ENCODE measurements at places on chromosomes 3 and 15. TPM values are rescaled to one million over a fixed set of nuclear protein-coding genes. Genes with fewer than 3 reads are reported as not detected.

GRCh38 chr15:48930735-48931134, 33.0 kb downstream of the SHC4 start:
- DNase-seq: no peak

- no peak for DNase-seq
Observed at GRCh38 chr15:57403566-57404325, 27.4 kb downstream of the CGNL1 start.

DNA sequence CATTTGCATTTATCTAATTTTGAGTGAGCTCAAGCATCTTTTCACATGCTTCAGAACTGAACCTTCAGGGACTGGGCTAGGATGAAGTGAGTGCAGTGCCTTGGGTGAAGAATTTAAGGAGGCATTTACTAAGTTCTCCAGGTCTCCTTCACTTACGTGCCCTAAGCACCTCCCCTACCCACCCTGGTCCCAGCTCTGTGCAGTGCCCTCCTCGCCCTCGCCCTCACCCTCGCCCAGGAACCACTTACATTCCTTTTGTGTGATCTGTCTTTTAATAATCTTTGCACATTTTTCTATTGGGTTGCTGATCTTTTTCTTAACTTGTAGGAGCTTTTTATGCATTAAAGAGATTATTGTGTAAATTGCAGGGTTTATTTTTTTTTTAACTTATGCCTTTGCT, 322.6 kb downstream of the THSD4 start:
- DNase-seq: no peak

DNA sequence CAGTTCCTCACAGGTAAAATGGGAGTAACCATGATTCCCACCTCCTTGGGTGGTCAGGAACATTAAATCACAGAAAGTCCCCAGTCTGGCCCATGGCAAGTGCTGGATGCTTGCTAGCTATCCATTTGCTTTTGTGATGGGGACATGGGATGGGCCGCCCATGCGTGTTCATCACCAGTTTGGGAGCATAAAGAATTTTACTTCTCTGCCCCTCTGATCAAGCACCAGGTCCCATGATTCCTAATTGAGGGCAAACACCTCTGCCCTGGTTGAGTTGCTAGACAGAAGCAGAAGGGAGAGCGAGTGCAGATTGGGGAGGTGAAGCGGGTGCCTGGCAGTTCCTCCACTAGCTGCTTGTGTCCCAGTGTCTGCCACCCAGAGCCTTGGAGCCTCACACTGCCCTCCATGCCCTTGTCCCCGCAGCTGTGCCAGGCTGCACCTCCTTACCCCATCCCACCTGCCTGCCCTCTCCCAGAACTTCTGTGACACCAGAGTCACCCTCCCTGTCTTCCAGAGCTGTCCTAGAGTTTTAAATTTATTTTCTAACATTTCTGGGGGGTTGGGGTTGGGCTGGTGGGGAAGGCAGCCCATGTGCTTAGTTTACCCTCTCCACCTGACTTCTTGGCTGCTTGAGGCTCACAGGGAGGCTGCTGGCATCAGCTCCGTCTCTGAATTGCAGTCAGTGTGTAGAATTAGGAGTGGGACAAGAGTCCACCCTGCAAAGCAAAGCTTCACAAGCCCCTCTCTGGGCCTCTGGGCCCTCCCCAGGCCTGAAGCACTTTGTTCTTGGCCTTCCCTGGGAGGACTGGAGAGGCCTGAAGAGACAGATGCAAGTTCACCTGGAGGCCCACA, 18.4 kb downstream of the CFAP100 start:
- DNase-seq: no peak

- no peak for DNase-seq
Observed at GRCh38 chr3:116188231-116188785, 257.0 kb downstream of the LSAMP start.

DNA sequence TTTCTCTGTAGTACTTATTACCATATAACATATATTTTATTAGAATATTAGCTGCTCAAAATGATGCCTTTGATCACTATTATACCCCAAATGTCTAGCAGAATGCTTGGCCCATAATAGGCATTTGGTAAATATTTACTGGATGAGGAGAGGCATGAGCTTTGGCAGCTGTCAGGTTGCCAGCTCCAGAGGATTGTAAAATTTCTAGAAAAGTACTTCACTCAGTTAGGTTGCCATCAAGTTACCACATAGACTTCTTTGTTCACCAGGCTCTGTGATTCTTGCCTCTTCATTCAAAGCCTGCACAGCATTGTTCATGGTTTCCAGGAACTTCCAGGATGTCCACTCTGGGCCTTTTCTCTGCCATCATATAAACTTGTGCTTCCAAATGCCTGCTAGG, 582.8 kb downstream of the PDCD6IP start:
- no peak for DNase-seq

DNA sequence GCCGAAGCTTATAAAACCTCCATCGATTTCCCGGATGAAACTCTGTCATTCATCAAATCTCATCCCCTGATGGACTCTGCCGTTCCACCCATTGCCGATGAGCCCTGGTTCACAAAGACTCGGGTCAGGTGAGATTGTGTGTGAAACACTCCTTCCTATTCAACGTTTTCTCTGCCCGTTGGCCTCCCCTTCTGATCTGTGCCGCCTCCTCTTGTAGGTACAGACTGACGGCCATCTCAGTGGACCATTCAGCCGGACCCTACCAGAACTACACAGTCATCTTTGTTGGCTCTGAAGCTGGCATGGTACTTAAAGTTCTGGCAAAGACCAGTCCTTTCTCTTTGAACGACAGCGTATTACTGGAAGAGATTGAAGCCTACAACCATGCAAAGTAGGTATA, 47.4 kb downstream of the SEMA6D start:
- no peak for DNase-seq

GRCh38 chr15:78438619-78439285, 736 bp downstream of the IREB2 start:
- no peak for DNase-seq

- no peak for DNase-seq
Observed at GRCh38 chr3:45081506-45082141, 55.5 kb downstream of the CLEC3B start.

- no peak for DNase-seq
Observed at GRCh38 chr3:77137559-77137958, 97.7 kb downstream of the ROBO2 start.

DNA sequence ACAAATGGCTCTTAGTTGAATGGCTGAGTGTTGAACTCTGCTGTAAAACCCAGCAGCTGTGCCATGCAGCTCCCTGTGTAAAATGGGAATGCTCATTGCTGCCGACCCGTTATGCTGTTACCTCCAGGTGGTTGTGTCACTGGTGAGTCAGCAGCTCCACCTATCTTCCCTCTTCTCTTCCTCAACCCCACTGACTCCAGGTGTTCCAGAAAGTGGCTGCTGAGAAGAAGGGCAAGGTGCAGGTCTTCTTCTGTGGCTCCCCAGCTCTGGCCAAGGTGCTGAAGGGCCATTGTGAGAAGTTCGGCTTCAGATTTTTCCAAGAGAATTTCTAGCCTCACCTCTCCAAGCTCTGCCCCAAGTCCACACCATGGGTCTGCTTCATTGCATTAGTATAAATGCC, 41.9 kb downstream of the NOX5 start:
- no peak for DNase-seq

DNA sequence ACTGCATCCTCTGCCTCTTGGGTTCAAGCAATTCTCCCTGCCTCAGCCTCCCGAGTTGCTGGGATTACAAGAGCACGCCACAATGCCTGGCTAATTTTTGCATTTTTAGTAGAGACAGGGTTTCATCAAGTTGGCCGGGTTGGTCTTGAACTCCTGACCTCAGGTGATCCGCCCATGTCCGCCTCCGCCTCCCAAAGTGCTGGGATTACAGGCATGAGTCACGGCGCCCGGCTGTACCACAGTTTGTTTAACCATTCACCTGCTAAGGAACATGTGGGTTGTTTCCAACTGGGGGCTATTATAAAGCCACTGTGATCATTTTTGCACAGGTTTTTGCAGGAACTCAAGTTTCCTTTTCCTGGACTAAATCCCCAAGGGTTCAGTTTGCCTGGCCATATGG, 123.2 kb upstream of the RAP2B start:
- no peak for DNase-seq

- no peak for DNase-seq
Observed at GRCh38 chr3:57951066-57951882, 56.9 kb upstream of the FLNB start.

GRCh38 chr3:59482684-59483083, 432.9 kb upstream of the CFAP20DC start:
- DNase-seq: no peak

DNA sequence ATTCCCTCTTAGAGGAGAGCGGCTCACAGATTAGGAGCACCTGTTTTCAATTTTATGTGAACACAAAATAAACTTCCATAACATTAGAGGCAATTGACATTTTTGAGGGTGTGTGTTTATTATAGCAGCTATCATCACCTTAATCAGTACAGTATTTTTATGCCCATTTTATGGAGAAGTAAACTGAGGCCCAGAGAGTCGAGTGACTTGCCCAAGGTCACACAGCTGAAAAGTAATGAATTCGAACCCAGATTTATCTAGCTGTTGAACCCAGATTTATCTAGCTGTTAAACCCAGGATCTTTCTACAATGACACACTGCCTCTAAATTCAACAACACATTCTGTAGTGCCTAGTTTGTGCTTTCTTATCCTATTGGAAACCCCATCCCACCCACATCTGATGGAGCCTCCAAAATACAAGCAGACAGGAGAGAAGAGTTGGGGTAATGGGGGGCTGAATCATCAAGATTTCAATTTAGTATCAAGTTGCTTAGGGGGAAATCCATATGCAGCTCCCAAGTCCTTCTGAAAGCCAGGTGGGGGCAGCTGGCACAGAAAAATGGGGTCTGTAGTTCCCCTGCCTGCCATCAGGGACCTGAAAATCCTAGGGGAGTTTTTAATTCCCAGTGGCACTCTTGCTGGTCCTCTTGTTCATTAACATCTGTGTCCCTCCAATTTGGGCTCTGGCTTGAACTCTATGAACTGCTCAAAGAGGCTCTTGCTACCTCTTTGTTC, 50.4 kb upstream of the TRA2B start:
- DNase-seq: no peak

GRCh38 chr15:75578173-75578947, 755 bp downstream of the PTPN9 start:
- DNase-seq: no peak

GRCh38 chr3:4695846-4696245, 202.7 kb downstream of the ITPR1 start:
- DNase-seq: no peak

- no peak for DNase-seq
Observed at GRCh38 chr15:64237677-64238076, 74.9 kb upstream of the PPIB start.

- no peak for DNase-seq
Observed at GRCh38 chr3:18423401-18424212, 1.5 kb downstream of the SATB1 start.

GRCh38 chr3:133914839-133915600, 19.3 kb upstream of the RAB6B start:
- DNase-seq: no peak

The IL17RE gene
- 1.2 TPM for total RNA-seq

The CNTN6 gene
- total RNA-seq: 10.2 TPM

The ANKRD34C gene
- total RNA-seq: not detected

The RETNLB gene
- not detected for total RNA-seq

The COLQ gene
- total RNA-seq: 6.8 TPM

The SPESP1 gene
- 1.2 TPM for total RNA-seq

The IL12A gene
- 0.58 TPM for total RNA-seq

The BFSP2 gene
- not detected for total RNA-seq

The SERPINI2 gene
- total RNA-seq: 3.9 TPM
